ENCODE measurements at places on chromosomes 16 and 17.

GRCh38 chr17:82973456-82974135 lies 105.8 kb upstream of the METRNL start:
- DNase-seq: no peak

DNA sequence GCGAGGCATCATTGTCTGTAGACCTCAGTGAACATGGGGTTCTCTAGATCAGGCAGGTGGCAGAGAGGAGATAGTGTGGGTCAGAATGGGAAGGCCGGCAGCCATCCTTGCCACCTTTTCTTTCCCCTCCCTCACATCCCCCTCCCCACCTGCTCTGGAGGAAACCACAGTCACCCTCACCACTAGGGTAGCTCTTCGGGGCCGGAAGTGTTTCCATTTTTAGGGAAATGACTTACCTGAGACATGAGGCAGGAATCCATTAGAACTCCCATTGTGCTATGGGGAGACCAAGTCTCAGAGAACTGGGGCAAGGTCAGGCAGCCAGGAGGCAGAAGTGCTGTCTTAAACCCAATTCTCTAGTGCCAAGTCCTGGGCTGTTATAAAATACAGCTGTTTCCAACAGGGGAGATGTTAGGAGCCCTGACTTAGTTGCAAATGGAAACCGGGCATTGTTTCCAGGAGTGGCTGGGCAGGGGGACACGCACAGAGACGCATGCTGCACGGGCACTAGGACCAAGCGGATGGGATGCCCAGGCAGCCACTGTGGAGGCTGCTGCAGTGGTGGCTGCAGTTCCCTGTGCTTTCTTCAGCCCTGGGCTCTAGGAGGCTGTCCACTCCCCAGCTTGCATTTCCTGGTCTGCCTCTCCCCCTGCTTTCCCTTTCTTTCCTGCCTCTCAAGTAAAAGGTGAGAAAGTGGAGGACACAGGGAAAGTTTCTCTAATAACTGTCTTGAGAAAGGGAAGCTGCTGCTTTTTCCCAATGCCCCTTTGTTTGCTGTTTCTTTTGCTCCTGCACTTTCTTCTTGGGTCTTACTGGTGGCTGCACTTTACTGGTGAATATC lies 2.8 kb downstream of the HAS3 start:
- no peak for DNase-seq

- no peak for DNase-seq
Measured at GRCh38 chr16:674968-675883, at the start of gene RHBDL1. Gene RHBDL1 (plus strand): TSS chr16:675671. CDS start chr16:675791, 120 bp downstream.

GRCh38 chr17:73686126-73686525 lies 41.9 kb upstream of the SDK2 start:
- DNase-seq: no peak

- DNase-seq: no peak
Measured at GRCh38 chr17:81516439-81516838, 3.8 kb upstream of the ACTG1 start.

GRCh38 chr17:16470265-16470664 lies 21.7 kb downstream of the LRRC75A start:
- DNase-seq: no peak

GRCh38 chr17:28335959-28336871 lies 654 bp downstream of the TNFAIP1 start:
- peak; percentile 24 for DNase-seq

- no peak for DNase-seq
Measured at GRCh38 chr17:14580499-14580898, 279.6 kb downstream of the HS3ST3B1 start.

- no peak for DNase-seq
Measured at GRCh38 chr17:45288825-45289224, 26.9 kb upstream of the SPATA32 start.

- no peak for DNase-seq
Measured at GRCh38 chr16:17360693-17361122, 110.1 kb downstream of the XYLT1 start.

DNA sequence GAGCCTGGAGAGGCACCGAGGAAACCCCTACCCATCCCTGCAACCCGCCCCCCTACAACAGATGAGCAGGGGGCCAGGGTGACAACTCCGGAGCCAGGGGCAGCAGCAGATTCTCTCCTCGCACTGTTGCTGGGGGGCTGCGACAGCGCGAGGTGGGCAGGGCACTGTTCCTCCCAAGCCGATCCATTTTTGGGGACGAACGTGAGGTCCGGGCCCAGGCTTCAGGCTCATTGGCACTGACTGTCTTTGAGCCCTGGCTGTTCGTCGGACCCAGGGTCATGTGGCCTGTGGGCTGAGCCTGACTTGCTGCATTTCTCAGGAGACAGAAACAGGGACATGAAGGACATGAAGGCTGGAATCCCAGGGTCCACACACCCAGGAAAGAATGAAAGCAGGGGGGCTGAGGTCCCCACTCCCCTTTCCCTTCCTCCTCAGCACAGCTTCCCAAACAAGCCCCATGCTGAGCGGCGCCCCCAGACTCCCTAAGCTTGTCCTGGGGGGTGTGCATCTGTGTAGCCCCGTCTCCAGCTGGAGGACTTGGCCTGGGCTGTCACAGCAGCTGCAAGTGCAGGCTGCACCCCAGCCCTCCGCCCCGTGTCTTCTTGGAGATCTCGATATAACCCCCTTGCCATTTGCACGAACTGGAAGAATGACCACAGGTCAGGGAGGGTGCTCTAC lies 18.7 kb downstream of the CEP295NL start:
- no peak for DNase-seq

GRCh38 chr17:66963909-66964771 lies at the start of gene CACNG4:
Gene CACNG4 (plus strand): TSS chr17:66964707. CDS start chr17:66964912, 205 bp downstream.
- no peak for DNase-seq

GRCh38 chr17:44988044-44988942 lies 20.2 kb upstream of the C1QL1 start:
- DNase-seq: no peak

DNA sequence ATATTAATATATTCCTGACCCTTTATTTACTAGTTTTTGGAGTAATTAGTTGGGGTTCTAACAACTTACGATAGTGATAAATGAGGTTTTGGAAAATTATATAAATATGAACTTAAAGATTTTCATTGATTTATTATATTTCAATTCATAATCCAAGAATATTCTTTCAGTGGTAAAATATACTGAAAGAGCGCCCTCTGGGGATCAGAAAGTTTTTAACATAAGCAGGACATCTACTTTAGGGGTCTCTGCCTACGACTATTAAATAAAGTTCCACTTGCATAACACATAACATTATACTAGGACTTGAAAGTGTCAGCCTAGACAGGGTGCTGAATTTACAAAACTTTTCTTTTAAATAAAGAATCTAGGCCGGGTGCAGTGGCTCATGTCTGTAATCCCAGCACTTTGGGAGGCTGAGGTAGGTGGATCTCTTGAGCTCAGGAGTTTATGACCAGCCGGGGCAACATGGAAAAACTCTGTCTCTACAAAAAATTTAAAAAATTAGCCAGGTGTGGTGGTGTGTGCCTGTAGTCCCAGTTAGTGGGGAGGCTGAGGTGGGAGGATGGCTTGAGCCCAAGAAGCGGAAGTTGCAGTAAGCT lies 15.6 kb downstream of the RFWD3 start:
- DNase-seq: no peak

DNA sequence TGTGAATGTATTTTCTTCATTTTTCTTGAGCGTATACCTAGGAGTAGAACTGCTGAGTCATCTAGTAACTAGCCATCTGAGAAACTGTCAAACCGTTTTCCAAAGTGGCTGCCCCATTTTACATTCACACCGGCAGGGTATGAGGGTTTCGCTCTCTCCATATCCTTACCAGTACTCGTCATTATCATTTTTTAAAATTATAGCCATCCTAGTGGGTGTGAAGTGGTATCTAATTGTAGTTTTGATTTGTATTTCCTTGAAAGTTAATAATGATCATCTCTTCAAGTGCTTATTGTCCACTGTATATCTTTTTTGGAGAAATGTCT lies 6.0 kb downstream of the RNF157 start:
- DNase-seq: peak; percentile 83

DNA sequence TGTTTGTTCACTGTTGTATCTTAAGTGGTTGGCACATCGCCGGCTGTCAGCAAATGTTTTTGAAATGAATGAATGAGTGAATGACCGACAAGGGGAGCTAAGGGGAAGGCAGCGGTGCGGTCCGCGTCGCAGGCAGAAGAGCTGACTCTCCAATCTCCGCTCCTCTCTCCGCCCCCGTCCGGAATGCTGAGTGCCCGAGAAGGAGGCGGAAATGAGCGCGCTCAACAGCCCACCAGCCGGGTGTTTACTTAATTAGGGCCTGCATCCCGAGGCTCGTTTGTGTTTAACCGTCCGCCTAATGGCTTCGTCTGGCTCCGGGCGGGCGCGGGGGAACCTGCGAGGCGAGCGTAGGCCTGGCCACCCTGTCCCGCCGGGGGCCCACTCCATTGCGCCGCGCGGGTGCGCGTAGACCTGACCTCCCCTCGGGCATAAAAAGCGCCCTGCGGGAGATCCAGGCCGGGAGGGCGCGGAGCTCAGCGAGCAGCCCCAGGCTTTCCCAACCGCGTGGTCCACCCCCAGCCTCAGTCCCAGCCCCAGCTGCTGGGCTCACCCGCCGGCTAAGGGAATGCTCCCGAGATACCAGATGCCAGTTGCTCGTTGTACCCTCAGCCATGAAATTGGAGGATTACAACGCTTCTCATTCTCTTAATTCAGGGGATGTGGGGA lies 2.5 kb upstream of the CDH3 start:
- peak; percentile 13 for DNase-seq
